CD8-positive, alpha-beta T cell (primary cell): ENCODE measurements at places on chromosomes 3 and 15. TPM values are rescaled to one million over a fixed set of nuclear protein-coding genes. Genes with fewer than 3 reads are reported as not detected.

The MME gene
- 0.81 TPM for total RNA-seq

The TIMP4 gene
- total RNA-seq: not detected

The NEDD4 gene
- total RNA-seq: 1.4 TPM

The STAB1 gene
- total RNA-seq: 0.33 TPM

The GOLGA8G gene
- not detected for total RNA-seq

The TMC3 gene
- not detected for total RNA-seq

The SAMD7 gene
- not detected for total RNA-seq

DNA sequence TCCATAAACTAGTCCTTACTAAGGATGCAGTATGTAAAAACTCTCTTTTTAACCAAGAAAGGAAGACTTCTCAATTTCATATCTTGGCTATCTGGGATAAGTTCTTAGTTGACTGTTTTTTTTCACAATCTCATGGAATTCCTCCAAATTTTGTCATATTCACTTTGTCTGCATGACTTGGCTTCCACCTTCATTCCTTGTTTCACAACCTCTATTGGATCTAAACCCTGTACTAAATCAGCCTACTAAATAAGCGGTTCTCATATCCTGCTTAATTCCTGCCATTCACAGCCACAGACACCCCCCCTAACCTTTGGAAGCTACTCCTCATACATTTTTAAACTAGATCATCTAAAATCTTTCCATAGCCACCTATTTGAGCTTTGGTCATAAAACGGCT is 370.6 kb upstream of the NAALADL2 start:
- no peak for DNase-seq

GRCh38 chr3:181417748-181418147 is 294.0 kb upstream of the SOX2 start:
- no peak for DNase-seq

- DNase-seq: no peak
These were observed 38.3 kb upstream of the TPM1 start for GRCh38 chr15:63004211-63004610.

DNA sequence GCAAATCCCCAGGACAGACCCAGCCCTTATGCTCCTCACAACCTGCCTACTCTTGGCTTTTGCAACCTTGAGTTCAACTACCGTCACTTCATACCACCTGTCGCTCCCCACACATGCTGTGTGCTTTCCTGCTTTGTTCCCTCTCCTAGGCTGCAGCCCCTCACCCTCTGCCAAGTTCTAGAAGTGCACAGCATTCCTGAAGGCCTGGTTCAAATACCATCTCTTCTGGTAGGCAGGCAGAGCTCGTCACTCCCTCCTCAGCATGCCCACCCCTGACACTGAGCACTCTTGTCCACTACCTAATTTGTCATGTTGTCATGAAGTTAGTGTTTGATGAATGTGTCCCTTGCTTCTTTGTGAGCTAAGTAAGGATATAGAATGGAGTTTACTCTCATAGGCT is 129.6 kb downstream of the SEMA6D start:
- no peak for DNase-seq

DNA sequence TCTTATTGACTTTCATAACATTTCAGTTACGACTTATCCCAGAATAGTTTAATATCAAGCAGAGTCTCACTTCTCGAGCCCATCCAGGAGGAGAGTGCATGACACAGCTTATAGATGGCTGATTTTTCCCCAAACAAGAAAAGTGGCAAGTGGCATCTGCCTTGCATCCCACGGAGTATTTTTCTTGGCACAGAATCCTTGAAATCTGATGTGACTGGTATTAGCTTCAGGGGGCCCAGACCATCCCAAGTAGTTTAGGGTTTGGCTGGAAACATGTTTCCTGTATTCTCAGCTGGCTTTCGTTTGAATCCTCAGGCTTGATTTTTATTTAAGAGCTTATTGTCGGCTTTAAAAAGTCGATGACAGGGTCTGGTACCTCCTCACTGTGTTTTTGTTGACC is 20.7 kb upstream of the FBXL22 start:
- no peak for DNase-seq
